ENCODE measurements at places on chromosomes 1 and 21.

GRCh38 chr1:214317300-214317699 lies 36.3 kb downstream of the SMYD2 start:
- DNase-seq, result no peak

DNA sequence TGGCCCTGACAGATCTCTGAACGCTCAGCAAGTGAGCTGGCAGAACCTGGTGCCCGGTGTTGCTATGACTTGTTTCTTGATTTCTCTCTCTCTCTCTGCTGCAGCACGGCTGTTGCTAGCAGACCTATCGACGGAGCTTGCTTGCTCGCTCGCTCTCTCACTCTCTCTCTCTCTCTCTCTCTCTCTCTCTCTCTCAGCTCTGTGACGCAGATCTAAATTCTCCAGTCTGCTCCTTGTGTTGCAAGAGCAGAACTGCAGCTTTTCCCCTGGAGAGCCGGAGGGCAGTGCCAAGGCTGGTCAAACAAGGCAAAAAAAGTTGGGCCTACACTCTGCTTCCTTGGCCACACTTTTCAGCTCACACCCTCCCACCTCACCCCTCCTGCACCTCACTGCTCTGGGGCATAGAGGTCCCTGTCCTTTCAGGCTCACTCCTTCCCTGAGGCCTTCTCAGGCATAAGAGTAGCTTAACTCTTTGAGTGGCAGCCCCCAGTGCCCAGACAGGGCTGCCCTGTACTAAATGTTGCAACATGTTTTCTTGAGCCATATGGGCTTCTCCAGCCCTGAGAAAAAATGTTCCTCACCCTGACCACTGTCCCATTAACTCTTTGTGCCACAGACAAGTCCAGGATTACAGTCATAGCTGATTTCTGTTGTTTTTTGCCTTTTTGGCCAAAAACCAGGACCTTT lies 72.2 kb downstream of the CD46 start:
- no peak for DNase-seq

DNA sequence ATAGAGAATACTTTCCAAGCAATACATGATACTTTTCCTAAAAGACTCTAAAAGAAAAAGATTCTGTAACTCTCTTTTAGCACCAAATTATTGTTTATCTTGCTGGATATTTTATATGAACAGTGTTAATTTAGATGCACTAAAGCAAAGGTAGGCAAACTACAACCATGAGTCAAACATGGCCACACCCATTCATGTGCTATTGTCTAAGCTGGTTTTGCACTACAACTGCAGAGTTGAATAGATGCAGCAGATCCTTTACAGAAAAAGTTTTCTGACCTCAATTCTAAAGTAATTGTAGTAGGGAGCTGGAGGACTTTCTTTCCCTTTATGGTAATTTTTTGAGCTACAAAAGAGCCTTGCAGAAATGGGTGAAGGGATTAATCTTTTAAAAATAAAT lies 19.4 kb downstream of the BLZF1 start:
- no peak for DNase-seq

DNA sequence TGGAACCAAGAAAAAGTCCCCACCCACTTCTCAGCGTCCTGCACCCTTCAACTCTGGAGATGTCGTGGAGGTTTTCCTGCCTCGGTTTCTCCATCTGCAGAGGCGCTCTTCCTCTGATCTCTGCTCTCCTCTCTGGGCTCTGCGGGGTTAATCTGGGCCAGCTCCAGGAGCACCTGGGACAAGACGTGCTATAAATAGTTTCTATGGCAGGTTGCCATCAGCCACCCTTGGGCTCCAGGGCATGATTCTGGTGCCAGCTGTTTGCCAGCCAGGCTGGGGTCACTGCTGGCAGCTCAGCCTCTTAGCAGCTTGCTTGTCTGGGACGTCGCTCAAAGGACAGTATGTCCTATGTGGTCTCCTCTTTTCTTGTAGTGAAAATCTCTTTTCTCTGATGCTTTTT lies 137.1 kb downstream of the ACTL8 start:
- no peak for DNase-seq

GRCh38 chr1:30008998-30009657 lies 714.3 kb downstream of the MATN1 start:
- no peak for DNase-seq

DNA sequence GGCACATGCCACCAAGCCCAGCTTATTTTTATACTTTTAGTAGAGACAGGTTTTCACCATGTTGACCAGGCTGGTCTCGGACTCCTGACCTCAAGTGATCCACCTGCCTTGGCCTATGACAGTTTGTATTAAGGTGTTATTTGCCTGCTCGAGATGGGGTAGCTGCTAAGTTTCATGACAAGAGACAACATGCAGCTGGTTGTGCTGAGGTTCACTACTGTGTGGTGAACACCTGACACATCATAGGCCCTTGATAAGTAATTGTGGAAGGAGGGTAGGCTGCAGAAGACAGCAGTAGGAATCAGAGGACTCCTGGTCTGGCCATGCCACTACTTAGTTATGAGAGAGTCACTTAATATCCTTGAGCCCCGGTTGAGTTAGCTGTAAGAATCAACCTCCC lies 46.2 kb downstream of the PLPP3 start:
- DNase-seq, result no peak

DNA sequence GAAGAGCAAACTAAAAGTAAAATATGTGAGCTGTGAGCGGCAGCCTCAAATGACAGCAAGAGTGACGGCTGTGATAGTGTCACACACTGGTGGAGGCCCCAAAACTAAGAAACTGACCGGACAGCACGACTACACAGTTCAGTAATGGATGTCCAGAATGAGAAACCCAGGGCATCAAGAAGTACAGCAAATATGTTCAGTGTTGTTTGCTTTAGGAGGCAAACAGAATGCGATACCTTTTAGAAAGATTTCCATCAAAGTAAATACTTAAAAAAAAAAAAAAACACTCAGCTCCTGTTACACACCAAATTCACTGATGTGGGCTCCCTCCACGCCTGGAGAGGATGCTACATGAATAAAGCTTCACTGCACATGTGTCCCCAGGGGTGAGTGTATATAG lies 1.1 kb upstream of the PKP1 start:
- no peak for DNase-seq

DNA sequence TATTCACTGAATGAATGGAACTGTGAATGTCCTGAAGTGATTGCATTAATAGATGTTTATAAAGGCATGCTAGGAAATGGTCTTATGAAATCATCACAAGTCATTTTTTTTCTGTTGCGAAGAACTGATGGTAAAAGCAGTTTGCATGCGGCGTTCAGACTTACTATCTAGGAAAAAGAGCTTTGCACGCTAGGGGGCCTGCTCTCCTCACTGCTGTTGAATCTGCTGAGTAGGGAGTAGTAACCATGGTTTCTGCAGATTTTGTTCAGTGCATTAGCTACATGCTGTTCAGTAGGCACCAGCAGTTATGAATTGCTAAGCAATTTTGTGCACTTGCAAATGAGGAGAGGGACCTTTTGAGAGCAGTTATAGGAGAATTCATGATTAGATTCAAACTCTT lies 57.9 kb downstream of the CENPF start:
- no peak for DNase-seq

DNA sequence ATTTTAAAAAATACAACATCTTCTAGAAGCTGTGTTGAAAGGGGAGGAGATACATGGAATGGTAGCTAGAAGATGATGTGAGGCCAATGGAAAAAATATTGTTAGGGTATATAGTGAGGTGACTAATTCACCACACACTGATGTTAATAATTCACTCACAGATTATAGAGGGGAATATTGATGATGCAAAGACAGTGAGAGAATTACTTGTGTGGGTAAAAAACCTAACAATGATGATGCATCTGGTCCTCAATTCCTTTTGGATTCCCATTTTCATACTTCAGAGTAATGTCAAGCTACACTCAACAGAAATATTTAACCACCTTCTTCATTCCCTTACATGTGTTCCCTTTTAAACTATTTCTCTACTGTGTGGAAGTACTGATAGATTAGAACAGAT lies 169.5 kb upstream of the DPYD start:
- DNase-seq, result no peak

DNA sequence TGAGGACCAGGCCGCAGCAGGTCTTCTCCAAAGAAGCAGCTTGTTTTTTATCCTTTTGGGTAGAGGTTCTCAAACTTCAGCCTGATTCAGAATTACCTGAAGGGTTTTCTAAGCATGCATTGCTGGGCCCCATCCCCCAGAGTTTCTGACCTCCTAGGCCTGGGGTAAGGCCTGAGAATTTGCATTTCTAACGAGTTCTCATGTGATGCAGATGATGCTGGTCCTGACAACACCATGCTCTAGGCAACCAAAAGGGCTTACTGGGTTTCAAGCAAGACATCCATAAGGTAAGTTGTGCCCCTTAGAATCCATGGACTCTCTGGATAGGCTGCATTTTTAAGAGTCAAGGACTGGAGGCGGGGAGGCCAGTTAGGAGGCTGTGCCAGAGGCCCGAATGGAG lies 295.1 kb downstream of the HHIPL2 start:
- no peak for DNase-seq

- no peak for DNase-seq
Observed at GRCh38 chr1:160685266-160685665, 26.4 kb downstream of the CD48 start.

DNA sequence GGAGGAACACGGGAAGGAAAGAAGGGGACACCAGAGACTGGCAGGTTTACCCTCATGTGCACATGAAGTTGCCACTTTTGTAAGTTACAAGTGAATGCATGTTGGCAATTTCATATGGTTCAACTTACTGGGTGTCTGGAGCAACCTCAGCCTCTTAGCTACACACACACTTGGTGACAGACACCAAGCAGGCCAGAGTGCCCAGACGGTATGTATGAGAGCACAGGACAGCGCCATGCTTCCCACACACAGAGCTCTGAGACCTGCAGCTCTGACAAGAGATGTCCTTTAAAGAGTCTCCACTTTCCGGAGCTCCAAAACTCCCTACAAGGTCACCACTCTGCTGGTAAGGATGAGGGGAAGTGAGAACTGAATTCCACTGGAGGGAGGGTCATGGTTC lies 1.9 kb upstream of the TRABD2B start:
- no peak for DNase-seq
